Activated T-helper 1 cell treated with anti-CD3 and anti-CD28 coated beads, Interleukin-2, amount 50 U/mL, for 16 hours (primary cell): ENCODE measurements at places on chromosomes 4 and X.

- DNase-seq: no peak
Measured at GRCh38 chrX:71515038-71515396, 17.9 kb upstream of the OGT start.

GRCh38 chr4:119657111-119657611 is 28.6 kb upstream of the PDE5A start:
- no peak for DNase-seq

GRCh38 chr4:8607603-8608481 is 15.3 kb downstream of the CPZ start:
- no peak for DNase-seq

GRCh38 chrX:151183912-151184565 is 7.7 kb downstream of the GPR50 start:
- DNase-seq: no peak

GRCh38 chr4:168677879-168678278 is 181.0 kb downstream of the PALLD start:
- no peak for DNase-seq

DNA sequence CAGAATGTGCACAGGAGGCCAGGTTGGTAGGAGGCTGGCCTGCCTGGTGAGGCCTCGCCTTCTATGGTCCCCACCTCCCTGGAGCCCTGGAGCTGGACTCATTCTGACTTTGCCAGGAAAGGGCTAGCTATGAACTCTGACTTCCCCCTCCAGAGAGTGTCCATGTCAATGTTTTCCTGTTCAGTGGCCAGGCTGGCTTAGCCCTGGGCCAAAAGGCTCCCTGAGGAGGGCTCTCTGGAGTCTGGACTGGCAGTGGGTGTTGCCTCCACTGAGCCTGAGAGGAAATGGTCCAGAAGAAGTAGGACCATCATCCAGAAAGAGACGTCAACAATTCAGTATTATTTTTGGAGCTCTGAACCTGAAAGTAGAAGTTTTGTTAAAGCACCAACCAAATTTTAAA is 178.7 kb downstream of the CHIC2 start:
- no peak for DNase-seq

- no peak for DNase-seq
Measured at GRCh38 chr4:42708625-42709024, 51.7 kb upstream of the ATP8A1 start.

DNA sequence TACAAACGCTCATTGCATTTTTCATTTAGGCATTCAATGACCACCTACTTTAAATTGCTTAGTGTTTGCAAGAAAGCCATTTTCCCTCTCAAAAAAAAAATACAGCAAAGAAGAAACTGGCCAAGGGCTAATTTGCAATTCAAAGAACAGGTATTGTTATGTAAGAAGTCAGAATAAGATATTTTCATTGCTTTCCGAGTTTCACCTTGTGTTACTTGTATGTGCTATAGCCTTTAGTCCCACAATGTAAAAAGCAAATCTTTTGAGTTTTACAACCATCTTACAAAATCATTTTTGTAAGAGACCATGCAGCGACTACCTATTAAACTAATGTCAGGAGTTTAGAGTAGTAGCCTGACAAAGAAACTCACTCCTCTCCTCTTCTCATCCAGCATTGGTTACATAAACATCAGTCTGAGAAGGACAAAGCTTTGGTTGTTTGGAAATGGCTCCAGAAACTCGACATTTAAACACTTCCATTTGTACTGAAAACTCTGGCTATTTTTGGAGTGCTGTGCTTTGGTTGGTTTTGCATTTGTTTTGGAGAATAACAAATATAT is 15.3 kb downstream of the TENM3 start:
- DNase-seq: no peak

- no peak for DNase-seq
Measured at GRCh38 chr4:30396772-30397475, 323.2 kb upstream of the PCDH7 start.

GRCh38 chr4:73589887-73590801 is 30.1 kb downstream of the RASSF6 start:
- DNase-seq: no peak

DNA sequence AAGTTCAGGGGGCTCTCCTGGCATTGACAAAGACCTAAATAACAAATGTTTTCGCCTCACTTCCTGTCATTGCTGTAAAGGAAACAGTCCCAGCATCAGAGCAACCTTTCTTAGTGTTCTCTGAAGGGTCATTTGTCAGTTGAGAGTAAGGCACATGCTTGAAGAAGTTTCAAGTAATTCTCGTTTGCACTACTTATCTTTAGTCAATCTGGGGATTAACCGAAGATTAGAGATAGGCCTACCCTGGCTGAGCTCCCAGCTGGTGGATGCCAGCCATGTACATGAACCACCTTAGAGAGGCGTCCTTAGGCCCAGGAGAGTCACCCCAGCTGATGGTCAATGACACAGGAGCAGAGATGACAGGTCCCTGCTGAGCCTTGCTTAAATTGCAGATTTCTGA is 189.9 kb upstream of the PGRMC2 start:
- no peak for DNase-seq

DNA sequence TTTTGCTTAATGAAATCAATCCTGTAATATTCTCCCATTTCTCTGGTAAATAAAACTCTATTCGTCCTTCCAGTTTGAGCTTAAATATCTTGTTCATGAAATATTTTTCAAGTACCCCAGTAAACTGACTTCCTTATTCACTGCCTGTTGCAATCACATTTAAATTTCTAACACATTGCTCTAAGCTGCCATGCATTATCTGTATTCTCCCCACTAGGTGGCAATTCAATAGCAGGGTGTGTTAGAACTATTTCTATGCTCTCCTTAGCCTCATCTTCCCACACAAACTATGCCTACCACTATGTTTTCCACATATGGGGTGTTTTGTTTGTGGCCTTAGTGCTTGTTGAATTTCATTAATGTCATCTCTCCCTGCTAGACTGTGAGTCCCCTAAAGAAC is 377.1 kb upstream of the HS3ST1 start:
- no peak for DNase-seq

DNA sequence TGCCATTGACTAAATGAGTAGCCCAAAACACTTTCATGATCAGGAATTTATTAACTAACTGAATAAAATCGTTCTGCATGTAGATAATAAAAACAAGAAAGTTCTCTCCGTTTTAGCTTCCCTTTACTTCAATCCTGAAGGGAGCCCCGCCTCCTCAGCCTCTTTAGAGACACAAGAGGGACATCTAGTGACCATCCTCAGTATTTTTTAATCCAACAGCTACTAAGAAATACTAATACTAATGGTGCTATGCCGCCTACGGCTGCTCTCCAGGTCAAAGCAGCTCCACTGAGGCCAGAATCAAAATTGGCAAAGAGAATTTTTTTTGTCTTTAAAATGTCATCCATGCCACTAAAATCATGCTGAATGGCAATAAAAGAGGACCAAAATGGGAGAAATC is 3.2 kb upstream of the PCDH19 start:
- no peak for DNase-seq

GRCh38 chrX:50002067-50002714 is 79.8 kb downstream of the CLCN5 start:
- no peak for DNase-seq

DNA sequence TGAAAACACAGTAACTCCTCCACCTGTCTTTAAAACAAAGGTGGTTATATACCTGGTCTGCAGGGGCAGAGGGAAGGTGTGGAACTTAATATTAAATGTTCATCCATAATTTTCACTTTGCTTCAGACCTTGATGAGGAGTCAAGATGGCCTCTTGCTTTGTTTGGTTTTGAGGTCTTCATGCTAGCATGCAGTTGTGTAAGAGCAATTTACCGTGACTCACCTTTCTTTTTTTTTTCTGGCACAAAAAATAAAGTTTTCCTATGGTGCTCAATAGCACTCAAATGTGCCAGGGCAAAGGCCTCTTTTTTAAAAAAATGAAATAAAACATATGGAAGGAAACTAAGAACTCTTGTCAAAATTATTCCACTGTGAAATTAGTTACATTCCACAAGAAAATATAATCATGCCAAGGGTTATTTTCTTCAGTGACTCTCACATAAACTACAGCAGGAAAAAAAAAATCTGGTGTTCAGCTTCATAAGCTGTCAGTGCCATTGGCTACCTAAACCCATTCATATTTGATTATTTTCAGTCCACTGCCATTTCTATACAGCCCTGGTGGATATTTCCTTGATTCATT is 128.2 kb downstream of the SLC7A11 start:
- no peak for DNase-seq

DNA sequence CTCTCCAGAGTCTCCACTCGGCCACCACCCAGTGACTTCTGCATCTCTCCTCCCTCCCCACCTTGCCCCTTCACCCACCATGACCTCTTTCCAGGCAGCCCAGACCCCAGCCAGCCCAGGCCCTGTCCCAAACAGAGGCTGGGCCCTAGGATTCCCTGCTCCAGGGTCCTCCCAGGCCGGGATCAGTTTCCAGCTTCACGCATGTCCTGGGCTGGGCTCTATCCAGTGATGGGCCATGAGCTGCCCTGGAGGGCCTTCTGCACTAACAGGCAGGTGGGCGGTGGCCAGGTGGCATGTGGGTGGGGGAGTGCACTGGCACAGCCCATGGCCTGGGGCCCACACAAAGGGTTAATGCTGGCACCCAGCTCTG is 20.4 kb upstream of the ADD1 start:
- DNase-seq: no peak
